ENCODE measurements at places on chromosomes 2 and 18. TPM values are rescaled to one million over a fixed set of nuclear protein-coding genes. Genes with fewer than 3 reads are reported as not detected.

The IL37 gene
- total RNA-seq = not detected

The ZAP70 gene
- total RNA-seq = not detected

The CYTIP gene
- not detected for total RNA-seq

The EFHD1 gene
- total RNA-seq = 1.9 TPM

The CHST10 gene
- total RNA-seq = 15.6 TPM

The KCNF1 gene
- total RNA-seq = 21.8 TPM

The SRD5A2 gene
- 0.01 TPM for total RNA-seq

The CDH7 gene
- 0.02 TPM for total RNA-seq

The MC5R gene
- total RNA-seq = not detected

The LYPD6B gene
- 0.12 TPM for total RNA-seq
